ENCODE measurements at places on chromosomes 13 and 19. TPM values are rescaled to one million over a fixed set of nuclear protein-coding genes. Genes with fewer than 3 reads are reported as not detected.

The TYROBP gene
- 0.49 TPM for total RNA-seq

The ANGPTL8 gene
- total RNA-seq: not detected

The ZNF256 gene
- total RNA-seq: not detected

The MARK4 gene
- 37.7 TPM for total RNA-seq

The NAPSA gene
- 4.4 TPM for total RNA-seq

The RDH8 gene
- total RNA-seq: not detected

The WASF3 gene
- 3.4 TPM for total RNA-seq

The ZNF541 gene
- not detected for total RNA-seq

The CYP4F3 gene
- 3.6 TPM for total RNA-seq

The TNFSF11 gene
- not detected for total RNA-seq

The ZNF43 gene
- total RNA-seq: 0.34 TPM

The RBM26 gene
- 52.5 TPM for total RNA-seq

The CKM gene
- not detected for total RNA-seq

The C19orf33 gene
- total RNA-seq: 135 TPM

DNA sequence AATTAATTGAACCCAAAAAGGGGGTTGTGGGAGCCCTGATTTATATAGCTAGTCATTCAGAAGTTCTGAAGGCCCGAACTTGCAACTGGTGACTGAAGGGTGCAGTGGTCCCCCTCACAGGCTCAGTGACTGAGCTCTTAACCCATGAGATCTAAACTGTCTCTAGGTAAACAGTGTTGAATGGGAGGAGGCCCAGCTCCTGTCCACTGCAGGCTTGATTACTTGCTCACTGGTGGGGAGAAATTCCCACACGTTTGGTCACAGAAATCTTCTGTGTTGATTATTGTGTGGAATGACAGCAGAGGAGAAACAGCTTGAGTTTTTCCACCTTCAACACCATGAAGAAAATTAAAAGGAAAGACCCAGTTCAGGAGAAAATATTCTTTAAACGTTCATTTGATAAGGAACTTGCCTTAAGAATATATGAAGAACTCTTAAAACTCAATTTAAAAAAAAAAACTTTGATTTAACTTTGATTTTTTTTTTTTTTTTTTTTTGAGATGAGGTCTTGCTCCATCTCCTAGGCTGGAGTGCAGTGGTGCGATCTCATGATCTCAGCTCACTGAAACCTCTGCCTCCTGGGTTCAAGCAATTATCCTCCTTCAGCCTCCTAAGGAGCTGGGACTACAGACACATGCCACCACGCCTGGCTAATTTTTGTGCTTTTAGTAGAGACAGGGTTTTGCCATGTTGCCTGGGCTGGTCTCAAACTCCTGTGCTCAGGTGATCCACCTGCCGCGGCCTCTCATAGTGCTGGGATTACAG, 249.3 kb downstream of the UQCRFS1 start:
- DNase-seq: no peak

DNA sequence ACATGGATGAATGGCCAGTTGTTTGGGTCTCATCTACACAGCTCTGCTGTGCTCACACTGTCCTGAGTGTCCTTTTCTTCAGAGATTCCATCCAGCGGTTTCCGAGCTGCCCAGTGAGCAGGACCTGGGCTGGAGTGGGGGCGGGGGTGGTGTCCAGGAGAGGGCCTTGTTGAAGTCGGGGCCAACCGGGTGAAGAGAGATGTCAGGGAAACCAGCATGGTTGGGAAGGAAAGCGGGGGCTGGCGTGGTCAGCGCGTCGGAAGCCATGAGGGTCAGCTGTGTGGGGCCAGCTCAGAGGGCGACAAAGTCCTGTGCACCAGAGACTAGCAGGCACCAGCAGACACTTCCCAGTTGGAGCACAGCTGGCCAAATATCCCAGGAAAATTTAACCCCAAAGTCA, 37.8 kb upstream of the SOX1 start:
- DNase-seq: no peak

DNA sequence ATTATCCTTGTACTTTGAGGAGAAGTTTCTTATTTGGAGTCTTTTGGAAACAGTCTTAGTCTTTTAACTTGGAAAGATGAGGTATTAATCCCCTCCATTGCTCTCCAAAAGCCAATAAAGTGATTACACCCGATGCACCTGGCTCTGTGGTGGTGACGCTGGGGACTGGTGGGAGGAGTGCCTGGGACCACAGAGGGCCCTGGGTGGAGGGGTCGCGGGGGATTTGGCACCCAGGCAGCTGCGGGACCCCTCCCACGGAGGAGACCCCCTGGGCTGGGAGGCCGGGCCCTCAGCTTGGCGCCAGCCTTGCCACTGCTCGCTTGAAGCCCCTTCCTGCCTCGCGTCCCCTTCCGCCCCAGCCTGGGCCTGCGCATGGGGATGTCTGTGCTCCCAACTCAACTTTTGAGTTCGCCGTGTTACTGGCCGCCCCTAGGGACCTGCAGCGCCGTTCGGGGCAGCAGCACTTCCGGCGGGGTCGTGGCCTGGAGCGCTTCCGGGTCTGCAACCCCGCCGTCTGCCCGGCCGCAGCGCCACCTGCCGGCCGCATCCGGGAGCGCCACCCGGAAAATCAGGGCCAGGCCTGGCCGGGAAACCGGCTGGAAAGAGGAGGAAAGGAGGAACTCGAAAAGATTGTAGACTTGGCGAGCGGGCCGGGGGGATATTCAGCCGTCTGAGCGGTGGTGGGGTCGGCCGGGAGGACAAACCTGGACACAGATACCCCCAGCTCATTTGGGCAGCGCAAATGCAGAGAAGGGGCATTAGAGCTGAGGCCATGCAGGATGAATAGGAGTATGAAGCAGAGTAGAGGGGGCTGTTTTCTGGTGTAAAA, 8.4 kb downstream of the PEAK3 start:
- DNase-seq: peak; percentile 59

GRCh38 chr13:97028441-97029299, 34.4 kb upstream of the OXGR1 start:
- peak; percentile 42 for DNase-seq

DNA sequence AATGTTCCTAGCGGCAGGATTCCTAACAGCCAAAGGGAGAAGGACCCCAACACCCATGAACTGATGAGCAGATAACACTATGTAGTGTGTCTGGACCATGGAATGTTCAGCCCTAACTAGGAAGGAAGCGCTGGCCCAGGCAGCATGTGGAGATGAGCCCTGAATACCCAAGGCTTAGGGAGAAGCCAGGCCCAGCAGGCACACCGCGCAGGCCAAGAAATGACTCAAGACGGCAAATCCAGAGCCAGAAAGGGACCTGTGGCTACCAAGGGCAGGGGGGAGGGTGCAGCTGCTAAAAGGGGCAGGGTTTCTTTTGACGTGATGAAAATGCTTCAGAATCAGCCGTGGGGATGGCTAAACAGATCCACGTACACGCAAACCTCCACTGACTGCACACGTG, 20.7 kb upstream of the TINCR start:
- DNase-seq: no peak

GRCh38 chr19:4722671-4723594, 709 bp downstream of the DPP9 start:
- no peak for DNase-seq

- peak; percentile 13 for DNase-seq
Observed at GRCh38 chr13:72255908-72256307, 388.9 kb upstream of the DACH1 start.

- no peak for DNase-seq
Observed at GRCh38 chr13:64083396-64083795, 2667.7 kb upstream of the PCDH20 start.

- no peak for DNase-seq
Observed at GRCh38 chr19:40862785-40863184, 12.5 kb upstream of the CYP2A6 start.

GRCh38 chr19:44689290-44690130, 9.4 kb upstream of the CEACAM16 start:
- peak; percentile 50 for DNase-seq

DNA sequence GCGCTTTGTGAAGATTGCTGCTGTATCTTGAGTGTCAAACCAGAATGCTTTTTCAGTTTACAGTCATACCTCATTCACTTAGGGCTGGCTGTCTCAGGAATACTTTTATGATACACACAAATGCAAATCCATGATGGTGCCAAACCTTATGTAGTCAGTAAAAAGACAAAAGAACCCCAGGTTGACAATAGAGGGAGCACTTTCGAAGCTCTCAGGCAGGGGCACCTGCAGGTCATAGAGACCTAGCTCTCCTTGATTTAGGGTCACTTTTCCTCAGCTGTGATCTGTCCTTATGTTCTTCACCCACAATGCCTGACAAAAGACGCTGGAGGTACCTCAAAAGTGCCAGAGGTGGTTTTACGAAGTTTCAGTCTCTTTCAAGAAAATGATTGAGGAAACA, 172.2 kb downstream of the DNAJC15 start:
- no peak for DNase-seq

DNA sequence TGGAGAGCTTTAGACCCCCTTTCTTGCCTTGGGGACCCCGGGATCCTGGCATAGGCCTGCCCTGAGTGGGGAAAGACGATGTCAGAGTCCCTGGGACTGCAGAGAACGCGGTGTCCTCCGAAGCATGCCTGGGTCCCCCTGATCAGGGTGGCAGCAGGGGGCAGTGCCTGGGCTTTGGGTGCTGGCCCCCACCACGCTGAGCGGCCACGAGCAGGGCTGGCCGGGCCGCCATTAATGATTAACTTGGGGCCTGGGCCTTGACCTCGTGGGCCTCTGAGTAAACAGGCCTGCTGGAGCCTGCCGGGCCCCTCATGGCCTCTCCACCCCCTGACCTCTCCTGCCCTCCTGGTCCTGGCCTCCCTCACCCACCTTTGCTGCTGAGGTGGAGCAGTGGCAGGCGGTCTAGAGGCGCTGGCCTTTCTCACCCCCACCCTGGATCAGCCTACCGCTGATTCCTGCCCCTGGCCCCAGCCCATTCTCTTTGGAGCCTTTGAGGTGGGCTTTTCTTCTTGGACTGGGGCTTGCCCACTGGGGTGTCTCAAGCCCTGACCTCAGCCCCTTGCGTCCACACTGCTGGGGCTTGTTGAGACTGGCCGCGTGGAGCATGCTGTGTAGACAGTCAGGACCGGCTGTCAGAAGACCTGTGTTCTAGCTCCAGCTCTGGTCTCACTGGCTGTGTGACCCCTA, 26.3 kb downstream of the CEBPA start:
- no peak for DNase-seq

GRCh38 chr19:30593356-30593755, 221.2 kb downstream of the ZNF536 start:
- no peak for DNase-seq

- no peak for DNase-seq
Observed at GRCh38 chr19:30091856-30092255, 149.8 kb downstream of the URI1 start.

GRCh38 chr19:5864013-5864720, 6.2 kb downstream of the FUT5 start:
- no peak for DNase-seq

GRCh38 chr13:44302940-44303575, 70.6 kb upstream of the SERP2 start:
- DNase-seq: no peak

DNA sequence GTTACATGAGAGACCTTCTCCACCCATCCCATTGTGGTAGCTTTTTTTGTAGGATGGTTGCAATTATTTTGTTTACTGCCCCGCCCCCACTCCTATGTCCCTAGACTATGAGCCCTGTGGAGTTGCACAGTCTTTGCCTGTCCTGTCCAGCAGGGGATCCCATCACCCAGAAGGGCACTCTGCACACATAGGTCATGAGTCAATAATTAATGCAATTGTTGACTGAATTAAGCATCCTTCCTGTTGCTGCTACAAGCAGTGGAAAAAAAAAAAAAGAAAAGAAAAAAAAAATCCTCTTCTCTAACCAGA, 14.2 kb downstream of the C19orf81 start:
- DNase-seq: no peak

DNA sequence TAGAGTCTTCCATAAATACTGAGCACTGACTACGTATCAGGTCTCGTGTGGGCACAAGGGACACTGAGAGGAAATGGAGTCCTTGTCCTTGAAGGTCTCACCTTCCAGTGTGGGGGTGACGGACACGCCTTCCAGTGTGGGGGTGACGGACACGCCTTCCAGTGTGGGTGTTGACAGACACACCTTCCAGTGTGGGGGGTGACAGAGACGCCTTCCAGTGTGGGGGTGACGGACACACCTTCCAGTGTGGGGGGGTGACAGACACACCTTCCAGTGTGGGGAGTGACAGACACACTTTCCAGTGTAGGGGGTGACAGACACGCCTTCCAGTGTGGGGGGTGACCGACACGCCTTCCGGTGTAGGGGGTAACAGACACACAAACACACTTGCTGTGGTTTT, 14.3 kb upstream of the EDDM13 start:
- DNase-seq: no peak

GRCh38 chr13:93635616-93636032, 409.0 kb downstream of the GPC6 start:
- DNase-seq: no peak

GRCh38 chr13:39913928-39914327, 258.5 kb downstream of the COG6 start:
- no peak for DNase-seq

GRCh38 chr13:84744203-84744602, 861.9 kb upstream of the SLITRK1 start:
- DNase-seq: no peak

- DNase-seq: no peak
Observed at GRCh38 chr19:56400485-56400884, 3.6 kb upstream of the ZNF583 start.

GRCh38 chr19:41871573-41872383, 5.3 kb upstream of the CD79A start:
- no peak for DNase-seq

Data from HCT116 (cell line).